ENCODE measurements at places on chromosomes 13 and 19. TPM values are rescaled to one million over a fixed set of nuclear protein-coding genes. Genes with fewer than 3 reads are reported as not detected.
A peak's percentile ranks its signal among the peaks of the same experiment; 100 is the strongest.

- no peak for DNase-seq
These were observed 99.2 kb upstream of the KLF5 start for GRCh38 chr13:72959643-72960042.

- DNase-seq, result no peak
These were observed 18.4 kb downstream of the EPN1 start for GRCh38 chr19:55693336-55693974.

- DNase-seq, result no peak
These were observed 574.0 kb downstream of the EFNB2 start for GRCh38 chr13:105961438-105961837.

DNA sequence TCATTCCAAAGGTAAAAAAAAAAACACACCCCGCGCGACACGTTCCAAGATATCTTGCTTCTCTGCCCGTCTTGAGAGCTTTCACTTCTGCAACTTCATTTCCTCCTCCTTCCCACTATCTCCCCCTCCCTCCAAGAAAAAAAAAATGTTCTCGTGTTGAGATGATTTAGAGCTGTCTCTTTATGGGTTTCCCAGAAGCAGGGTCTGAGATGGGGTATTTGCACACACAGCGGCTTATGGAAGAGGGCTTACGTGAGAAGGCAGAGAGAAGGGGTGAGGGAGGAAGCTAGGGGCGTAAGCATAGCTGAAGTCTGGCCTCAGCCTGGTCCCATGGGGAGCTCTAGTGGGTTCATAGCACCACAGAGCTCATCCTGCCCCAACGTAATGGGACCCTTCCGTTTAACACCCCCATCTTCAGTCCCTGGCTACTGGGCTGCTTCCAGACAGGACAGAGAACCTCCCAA is 31.3 kb upstream of the USE1 start:
- no peak for DNase-seq

The FFAR3 gene
- total RNA-seq, result not detected

GRCh38 chr19:51660975-51661600 is 14.5 kb upstream of the SIGLEC14 start:
- DNase-seq, result peak; percentile 73

GRCh38 chr13:106858903-106859532 is 291.1 kb upstream of the ARGLU1 start:
- no peak for DNase-seq

GRCh38 chr13:86193281-86193680 is 394.1 kb upstream of the SLITRK6 start:
- no peak for DNase-seq

- no peak for DNase-seq
These were observed 28.5 kb downstream of the TRPM4 start for GRCh38 chr19:49186108-49186507.

The ZNF30 gene
- total RNA-seq, result 4.0 TPM

The IRGC gene
- total RNA-seq, result not detected

GRCh38 chr13:98584668-98585397 is 7.9 kb upstream of the STK24 start:
- no peak for DNase-seq

DNA sequence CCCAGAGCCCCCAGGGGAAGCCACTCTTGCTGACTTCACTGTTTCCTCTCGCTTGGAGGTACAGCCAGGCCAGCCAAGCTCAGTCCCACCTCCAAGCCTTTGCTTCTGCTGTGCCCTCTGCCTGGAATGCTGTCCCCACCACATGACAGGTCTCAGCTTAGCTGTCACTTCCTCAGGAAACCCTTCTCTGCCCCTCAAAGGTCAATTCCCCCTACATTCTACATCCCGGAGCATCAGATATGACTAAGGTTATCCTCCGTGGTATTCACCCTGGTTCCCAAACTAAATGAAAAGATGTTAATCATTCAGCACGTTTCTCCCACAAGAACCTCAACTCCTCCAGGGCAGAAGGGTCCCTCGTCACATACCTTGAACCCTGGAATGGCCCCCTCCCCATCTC is 53.5 kb downstream of the PTPRS start:
- DNase-seq, result no peak

DNA sequence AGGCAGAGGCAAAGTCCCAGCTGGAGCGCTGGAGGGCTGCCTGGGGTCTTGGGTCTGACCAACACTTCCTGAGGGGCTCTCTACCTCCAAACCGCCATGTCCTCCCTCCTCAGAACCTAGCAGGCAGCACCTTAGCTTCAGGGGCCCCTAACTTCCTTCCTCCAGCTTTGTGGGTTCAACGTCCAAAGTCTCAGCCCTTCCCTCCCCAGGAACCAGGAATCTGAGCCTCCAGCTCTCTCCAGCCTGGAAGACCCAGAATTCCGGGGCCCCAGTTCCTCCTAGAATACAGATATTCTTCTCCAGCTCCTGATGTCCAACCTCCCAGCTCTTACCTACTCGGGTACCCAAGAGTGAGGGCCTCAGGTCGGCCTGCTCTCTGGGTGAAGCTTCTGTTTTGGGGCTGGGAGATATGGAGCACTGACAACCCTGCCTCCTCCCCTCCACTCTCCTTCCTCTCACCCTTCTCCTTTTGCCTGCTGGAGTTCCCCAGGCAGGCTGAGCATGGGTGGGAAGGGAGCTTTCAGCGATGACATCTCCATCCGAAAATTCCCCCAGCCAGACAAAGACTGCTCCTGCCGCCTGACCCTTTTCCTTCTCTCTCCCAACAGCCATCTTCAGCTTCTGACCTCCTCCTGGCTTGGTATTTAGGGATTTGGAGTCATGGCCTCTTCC is 3.5 kb downstream of the TMEM150B start:
- DNase-seq, result no peak

The MUC16 gene
- not detected for total RNA-seq

- peak; percentile 83 for DNase-seq
These were observed 864 bp downstream of the FTL start for GRCh38 chr19:48965806-48966540.

DNA sequence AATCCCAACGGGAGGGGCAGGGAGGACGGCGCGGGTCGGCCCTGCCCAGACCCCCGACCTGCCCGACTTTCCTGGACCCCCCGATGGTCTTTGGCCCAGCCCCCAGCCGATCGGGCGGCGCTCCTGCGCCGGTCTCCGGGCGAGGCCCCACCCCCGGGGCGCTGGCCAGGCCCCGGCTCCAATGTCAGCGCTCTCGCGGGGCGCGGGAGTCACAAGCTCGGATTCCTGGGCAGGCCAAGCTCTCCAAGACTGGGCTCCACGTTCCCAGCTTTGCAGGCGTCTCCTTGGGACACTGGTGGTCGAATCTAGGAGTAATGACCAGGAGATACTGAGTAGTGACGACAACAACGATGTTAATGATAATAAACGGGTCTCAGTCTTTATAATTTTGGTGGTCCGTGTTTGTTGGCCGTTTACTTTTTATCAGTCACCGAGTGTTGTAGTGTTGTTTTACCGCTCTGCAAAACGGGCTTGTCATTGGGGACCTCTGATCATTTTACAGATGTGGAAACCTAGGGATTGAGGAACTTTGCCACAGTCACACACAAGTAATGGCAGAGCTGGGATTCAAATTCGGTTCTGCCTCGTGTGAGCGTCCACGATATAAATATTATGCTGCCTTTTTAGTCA is 545 bp downstream of the RAD23A start:
- DNase-seq, result peak; percentile 81

DNA sequence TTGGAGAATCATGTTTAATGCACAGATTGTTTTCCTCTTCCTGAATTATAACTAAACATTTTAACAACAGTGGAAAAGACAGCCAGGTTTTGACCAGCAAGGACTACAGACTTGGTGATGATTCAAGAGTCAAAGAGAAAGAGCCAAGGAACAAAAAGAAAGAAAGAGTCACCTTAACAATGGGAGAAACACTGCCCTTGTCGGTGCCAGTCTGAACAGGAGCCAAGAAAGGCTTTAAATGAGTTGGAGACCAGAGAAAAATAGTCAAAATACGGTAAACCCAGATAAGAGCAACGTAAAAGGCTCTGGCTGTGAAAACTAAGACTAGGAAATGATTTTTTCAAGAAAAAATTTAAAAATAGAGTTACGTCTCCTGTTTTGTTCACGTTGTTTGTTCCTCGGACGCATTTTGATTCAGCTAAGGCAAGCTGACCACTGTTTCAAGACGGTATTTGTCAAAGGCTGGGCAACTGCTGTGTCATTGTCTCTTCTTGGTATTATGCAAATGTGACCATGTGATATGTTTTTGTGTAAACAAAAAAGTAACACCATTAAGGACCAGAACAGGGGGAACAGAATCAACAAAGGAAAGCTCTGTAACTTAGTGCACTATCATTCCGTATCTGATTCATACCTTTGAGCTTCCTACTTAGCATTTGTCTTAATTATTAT is 634.5 kb downstream of the LIG4 start:
- no peak for DNase-seq

GRCh38 chr19:17968362-17968761 is 1.5 kb downstream of the KCNN1 start:
- DNase-seq, result no peak

The B3GNT3 gene
- not detected for total RNA-seq

DNA sequence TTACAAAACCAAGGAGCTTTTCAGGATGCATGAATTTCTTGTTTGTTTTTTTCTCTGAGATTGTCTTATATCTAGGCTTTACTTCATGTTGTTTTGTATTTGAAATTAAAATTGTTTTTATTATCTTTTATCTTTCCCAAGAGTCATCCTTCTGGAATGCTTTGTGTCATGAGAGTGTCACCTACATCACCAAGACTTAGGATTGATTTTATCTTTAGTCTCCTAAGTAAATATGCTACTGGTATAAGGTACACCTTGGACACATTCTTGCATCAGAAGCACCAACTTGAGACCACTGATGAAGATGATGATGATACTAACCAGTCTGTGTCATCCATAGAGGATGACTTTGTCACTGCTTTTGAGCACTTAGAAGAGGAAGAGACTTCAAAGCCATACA is 26.4 kb downstream of the AKAP11 start:
- DNase-seq, result no peak

GRCh38 chr19:9189535-9189934 is 10.8 kb downstream of the OR7D2 start:
- no peak for DNase-seq

DNA sequence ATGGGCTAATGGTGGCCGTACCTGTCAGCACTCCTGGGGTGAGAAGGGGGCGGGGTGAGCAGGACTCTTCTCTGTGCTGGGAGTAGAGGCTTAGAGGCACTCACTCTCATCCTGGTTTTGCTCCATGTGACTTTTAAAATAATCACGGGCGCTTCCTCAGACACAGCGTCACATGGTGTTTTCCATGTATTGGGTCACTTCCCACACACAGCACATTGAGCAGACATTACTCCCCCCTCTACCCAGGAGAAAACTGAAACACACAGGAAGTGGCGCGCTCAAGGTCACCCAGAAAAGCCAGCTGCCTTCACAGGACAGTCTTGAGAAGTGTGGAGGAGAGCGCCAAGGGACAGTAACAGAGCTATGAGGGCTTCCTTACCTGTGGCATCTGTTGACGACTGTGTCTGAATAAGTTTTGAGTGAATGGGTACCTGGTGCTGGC is 23.2 kb downstream of the SPATA13 start:
- no peak for DNase-seq

- no peak for DNase-seq
These were observed 34.5 kb downstream of the MYO9B start for GRCh38 chr19:17109962-17110598.

The KPNA3 gene
- 38.6 TPM for total RNA-seq

DNA sequence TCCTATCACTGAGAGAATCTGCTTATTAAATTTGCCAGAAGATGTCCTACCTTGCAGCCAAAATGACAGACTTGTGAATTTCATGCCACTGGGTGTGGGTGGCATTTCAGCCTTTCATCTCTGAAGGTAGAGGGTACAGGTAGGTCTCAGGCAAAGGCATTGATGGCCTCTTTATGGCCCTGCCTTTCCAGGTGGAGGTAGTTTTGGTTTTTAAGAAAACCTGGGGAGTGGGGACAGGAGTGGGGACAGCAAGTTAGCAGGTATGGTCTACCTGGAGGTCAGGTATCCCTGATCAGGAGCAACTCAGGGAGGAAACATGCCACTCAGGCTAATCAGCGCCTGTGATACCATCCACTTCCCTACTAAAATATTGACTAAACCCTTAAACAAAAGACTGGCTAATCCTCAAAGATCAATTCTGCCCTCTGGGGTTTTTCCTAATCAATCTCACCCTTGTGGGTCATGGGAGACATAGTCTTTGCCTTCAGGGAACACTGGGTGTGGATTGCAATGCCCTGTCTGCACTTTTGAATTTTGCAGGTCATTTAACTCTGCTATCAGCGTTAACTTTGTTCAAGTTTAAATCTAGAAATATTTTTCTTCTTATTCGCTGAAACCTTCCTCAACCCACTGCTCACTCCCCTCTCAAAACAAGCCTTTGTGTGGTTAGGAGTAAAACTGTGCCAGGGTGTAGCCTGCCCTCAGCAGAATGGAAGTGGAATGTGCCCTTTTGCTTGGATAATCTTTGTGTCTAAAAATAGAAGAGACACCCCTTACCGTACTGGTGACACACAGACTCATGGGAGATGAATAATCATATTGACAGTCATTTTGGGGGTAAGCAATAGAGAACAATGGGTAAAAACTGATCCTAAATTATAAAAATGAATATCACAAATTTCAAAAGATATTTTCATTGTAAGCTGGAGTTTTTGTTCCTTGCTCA is 233.7 kb downstream of the COG6 start:
- peak; percentile 74 for DNase-seq

The CERS1 gene
- 0.96 TPM for total RNA-seq

DNA sequence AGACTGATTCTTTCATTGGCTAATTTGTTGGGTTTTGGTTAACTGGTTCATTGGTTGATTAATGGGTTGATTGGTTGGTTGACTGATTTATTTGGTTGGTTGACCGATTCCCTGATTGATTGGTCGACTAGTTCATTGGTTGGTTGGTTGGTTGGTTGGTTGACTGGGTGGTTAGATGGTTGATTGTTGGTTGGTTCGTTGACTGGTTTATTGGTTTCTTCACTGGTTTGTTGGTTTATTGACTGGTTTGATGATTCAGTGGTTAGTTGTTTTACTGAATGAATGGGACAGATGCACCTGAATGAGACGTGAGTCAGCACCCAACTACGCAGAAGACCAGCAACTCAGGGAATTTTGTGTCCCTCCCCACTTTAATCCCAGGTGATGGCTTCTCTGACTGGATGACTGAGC is 2.7 kb upstream of the NUP62 start:
- DNase-seq, result no peak

DNA sequence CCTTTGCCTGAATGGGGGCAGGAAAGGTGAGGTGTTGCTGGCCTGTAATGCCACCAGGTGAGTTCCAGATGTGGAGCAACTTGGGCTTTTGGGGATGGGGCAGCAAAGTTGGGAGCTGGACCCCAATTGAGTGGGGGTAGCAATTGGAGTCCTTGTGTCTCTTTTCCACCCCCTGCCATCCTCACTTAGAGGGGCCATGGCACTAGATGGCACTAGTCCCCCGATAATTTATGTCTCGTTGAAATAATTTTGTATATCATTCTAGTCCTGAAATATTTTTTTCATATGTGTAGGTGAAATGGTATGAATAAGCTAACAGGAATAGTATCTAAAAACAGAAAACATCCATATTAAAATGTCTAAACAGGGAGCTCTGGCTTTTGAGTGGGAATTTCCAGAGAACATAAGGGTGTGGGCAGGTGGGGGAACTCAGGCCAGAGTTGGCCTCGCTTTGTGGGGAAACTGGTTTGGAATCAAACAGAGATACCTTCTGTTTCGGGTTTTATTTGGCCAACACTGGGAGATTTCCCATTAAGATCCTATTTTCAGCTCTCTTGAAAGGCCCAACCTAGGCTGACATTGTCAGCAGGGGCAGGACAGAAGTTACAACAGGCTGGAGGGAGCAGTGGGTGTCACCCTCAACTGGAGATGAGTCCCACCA is 3.4 kb downstream of the ZNF576 start:
- DNase-seq, result no peak

The PTPRH gene
- 0.29 TPM for total RNA-seq
